ENCODE measurements at places on chromosomes 6 and 20.
A peak's percentile ranks its signal among the peaks of the same experiment; 100 is the strongest.

DNA sequence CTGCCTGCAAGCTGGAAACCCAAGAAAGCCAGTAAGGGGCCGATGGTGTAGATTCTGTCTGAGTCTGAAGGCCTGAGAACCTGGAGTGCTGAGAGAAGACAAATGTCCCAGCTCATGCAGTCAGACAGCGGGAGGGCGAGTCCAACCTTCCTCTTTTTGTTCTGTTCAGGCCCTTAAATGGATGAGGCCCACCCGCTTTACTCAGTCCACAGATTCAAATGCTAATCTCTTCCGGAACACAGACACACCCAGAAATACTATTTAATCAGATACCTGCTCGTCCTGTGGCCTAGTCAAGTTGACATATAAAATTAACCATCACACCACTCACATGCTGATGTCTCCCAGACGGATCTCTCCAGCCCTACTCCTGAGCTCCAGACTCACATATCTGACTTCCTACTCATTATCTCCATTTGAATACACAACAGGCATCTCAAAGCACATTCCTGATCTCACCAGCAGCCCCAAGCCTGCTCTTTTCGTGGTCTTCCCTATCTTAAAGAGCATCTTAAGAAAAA, 26.7 kb upstream of the SRC start:
- no peak for DNase-seq

DNA sequence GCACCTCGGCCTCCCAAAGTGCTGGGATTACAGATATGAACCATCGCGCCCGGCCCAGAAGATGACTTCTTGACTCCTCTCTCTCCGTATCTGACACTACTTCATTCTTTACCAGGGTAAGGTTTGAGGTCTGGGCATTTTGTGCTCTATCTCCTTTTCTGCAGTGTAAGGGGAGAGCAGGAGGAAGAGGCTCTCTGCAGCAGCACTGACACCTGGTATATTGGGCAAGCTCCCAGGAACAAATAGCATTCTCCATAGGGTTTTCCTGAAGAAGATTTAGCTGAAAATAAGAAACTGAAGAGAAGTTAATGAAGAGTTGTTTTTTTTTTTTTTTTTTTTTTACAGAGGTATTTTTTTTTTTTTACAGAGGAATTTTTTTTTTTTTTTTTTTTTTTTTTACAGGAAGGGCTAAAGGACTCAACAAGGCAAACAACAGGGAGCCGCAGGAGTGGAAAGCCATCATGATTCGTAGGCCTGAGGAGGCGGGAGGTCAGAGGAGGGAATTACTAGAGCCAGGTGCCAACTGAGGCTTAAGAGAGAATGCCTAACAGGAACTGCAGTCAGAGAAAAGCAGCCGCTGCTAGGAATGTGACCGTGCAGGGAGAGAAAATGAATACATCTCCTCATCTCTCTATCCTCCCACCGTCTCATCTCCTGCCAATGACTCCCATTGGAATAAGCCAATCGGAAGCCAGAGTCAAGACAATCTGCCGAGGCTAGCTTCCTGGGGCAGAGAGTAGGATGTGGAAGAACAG, 34.7 kb upstream of the ADGRF4 start:
- no peak for DNase-seq

DNA sequence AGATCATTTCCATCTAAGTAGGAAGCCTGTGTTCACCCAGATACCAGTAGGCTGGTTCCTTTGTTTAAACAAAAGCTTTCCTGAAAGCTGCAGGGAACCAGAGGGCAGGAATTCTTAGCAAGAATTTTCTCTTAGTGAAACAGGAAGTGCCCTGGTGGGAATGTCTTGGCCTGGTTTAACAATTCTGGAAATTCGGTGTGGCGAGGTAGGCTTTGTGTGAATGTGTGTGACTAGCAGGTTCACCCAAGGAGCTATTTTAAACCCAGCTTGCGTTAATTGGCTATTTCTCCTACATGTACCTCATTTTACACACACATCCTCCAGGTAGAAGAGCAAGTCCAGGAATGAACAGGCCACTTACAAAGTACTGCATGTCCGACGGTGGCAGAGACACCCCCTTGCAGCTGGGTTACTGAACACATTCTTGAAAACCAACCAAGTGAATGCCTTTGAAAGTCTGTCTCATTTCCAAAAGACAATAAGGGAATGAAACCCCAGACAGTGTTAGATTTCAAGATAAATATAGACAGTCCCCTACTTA, 64.6 kb downstream of the GFOD1 start:
- no peak for DNase-seq

DNA sequence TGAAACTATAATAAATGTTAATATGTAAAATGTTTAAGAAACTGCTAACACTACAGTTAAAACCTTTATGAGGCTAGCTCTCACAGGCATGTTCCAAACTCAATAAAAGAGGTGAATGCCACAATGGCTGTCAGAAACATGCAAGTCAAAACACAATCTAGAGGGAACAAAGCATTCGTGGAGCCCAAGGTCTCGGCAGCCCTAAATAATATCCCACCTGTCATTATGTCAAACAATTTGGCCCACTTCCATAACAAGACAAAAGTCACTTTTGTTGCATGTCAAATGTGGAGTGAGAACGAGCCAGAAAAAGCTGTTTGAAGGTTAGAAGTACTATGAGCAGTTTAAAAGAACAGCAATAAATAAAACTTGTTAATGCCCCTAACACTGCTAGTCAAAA, 181.9 kb downstream of the GMDS start:
- no peak for DNase-seq

- no peak for DNase-seq
These were observed 398.0 kb downstream of the RNGTT start for GRCh38 chr6:88565409-88565811.

- no peak for DNase-seq
These were observed 114.8 kb downstream of the PHF3 start for GRCh38 chr6:63750400-63750799.

- DNase-seq: peak; percentile 59
These were observed at the start of gene NR2E1 for GRCh38 chr6:108165714-108166663. NR2E1 (plus strand) TSS chr6:108166022; CDS start chr6:108166766, 744 bp downstream.

GRCh38 chr6:75379536-75379935, 94.9 kb upstream of the TMEM30A start:
- DNase-seq: no peak

DNA sequence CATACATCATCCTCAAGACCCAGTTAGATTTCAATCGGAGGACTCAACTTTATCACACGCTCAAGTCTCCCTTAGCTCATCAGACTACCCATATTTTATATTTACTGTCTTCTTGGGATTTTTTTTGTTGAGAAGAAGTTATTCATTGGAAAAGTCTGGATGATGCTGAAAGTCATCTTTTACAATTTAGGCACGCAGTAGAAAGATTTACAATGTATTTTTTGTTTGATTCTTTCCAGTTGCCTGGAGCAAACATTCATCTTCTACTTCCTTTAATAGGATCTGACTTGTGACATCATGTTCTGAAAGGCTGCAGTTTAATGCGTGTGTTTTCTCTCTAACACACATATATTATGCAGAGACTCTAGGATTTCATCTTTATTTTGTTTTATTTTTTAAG, 235.7 kb downstream of the DOK5 start:
- DNase-seq: no peak

DNA sequence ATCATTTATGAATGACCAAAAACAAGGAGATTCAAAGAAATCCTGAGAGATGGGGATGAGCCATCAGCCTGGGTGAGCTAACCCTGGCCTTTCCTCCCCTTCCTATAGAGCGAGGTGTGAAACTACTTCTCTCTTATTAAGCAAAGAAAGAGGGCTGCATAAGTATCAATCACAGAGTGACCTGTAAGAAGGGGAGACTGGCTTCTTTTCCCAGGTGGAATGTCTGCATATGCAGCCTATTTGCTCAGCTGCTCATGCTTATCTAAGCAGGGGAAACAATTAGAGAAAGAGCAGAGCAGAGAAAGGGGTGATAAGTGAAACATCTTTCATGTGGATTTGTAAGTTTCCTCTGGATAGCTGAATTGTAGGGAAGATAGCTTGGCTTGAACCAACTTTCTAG, 160.0 kb downstream of the PKHD1 start:
- no peak for DNase-seq

GRCh38 chr6:142796571-142796970, 148.4 kb downstream of the HIVEP2 start:
- no peak for DNase-seq

- DNase-seq: no peak
These were observed 12.7 kb downstream of the CGA start for GRCh38 chr6:87082160-87082721.

- no peak for DNase-seq
These were observed 452.3 kb downstream of the HTR1B start for GRCh38 chr6:77010931-77011542.

GRCh38 chr6:48397887-48398286, 286.9 kb upstream of the PTCHD4 start:
- DNase-seq: peak; percentile 22

- no peak for DNase-seq
These were observed 227.0 kb upstream of the MARCKS start for GRCh38 chr6:113629975-113630737.

DNA sequence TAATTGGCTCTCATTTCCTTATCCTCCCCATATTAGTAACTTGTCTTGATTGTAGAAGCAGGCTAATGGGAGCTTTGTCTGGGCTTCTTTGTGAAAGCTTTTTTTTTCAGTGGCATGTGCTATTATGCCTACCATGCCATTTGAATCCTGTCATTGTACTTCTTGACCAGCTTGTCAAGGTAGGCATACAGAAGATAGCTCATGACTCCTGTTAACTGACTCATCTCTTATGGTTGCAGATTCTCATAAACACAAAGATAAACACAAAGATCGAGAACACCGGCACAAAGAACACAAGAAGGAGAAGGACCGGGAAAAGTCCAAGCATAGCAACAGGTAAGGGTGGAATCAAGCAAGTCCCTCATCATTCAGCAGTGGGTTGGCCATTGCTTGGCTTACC, 32.5 kb downstream of the TOP1 start:
- DNase-seq: no peak

DNA sequence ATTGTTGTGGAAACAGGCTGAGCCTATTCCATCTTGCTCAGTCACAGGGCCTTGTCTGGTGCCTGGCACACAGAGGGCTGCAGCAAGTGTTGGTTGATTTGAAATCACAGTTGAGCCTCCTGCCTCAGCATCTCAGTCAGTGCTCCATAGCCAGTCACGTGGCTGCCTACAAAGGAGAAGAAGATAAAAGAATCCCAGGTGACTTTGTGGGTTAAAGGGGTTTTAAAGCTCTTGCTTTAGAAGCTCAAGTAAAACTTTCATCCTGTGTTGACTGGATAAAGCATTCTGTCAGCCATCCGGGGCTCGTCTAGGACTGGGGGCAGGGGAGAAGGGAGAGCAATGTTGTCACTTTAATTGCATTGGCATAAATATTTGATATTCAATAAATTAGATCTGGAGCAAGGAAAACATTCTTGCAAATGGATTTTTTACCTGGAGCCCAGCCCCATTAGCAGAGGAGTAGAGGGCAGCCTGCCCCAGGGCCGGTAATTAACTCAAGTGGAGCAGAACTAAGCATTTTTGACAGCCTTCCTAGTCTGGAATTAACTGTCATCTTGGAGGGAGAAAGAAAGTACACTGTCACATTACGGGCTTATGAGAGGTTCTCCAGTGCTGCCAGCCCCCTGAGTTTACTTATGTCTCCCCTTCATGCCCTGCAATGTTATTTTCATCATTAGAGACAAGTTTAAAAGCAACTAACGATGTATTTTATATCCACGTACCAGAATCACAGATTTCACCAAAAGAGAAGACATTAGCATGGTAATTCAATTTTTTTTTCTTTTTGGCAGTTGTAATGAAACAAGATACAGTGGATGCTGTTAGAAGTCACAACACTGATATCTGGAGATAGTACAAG, 71.7 kb upstream of the GTSF1L start:
- DNase-seq: no peak

GRCh38 chr20:35271073-35271882, 6.6 kb downstream of the MMP24OS start:
- DNase-seq: no peak

- no peak for DNase-seq
These were observed 36.9 kb upstream of the SIRT5 start for GRCh38 chr6:13537527-13537897.

- DNase-seq: no peak
These were observed 28.7 kb downstream of the RNF144B start for GRCh38 chr6:18415671-18416340.

- peak; percentile 59 for DNase-seq
These were observed 63.7 kb upstream of the CD2AP start for GRCh38 chr6:47413752-47414422.

DNA sequence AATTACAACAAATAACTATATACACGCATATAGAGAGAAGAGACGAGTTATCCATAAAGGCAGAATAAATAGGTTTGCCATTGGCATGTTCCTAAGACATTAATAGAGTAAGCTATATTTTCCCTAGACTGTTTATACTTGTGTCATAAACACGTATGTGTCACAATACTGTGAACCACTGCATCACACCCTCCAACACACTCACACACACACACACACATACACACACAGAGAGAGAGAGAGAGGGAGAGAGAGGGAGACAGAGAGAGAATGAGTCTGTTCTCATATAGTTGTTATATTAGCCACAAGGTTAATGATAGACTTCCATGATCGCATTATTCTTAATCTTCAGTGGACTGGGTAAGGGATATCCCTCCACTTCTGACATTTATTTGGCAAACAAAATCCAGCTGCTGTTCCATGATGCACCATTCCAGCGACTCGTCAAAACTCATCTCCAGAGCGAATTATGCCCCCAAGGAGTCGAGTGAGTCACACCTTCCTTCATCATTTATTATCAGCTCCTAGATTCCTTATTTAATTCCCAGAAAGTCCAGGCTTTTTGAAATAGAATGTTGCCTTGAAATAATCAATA, 82.8 kb upstream of the HIVEP1 start:
- no peak for DNase-seq

- DNase-seq: no peak
These were observed 291.7 kb upstream of the SPTLC3 start for GRCh38 chr20:12717061-12717460.

GRCh38 chr6:4806337-4806725, 30.1 kb downstream of the CDYL start:
- DNase-seq: no peak

DNA sequence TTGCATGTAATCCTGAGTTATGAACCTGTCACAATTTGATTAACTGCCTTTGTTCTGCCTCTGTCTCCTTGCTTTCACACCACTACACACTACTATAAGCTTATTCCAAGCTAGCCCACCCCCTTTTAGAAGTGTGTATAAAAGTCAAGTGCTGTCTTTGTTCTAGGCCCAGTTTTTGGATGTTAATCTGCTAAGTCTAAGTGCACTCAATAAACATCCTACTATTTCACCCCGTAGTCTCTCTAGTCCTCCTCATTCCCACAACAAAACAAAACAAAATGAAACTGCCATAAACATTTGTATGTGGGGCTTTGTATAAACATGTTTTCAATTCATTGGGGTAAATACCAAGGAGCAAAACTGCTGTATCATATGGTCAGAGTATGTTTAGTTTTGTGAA, 16.1 kb upstream of the SPACA1 start:
- no peak for DNase-seq

DNA sequence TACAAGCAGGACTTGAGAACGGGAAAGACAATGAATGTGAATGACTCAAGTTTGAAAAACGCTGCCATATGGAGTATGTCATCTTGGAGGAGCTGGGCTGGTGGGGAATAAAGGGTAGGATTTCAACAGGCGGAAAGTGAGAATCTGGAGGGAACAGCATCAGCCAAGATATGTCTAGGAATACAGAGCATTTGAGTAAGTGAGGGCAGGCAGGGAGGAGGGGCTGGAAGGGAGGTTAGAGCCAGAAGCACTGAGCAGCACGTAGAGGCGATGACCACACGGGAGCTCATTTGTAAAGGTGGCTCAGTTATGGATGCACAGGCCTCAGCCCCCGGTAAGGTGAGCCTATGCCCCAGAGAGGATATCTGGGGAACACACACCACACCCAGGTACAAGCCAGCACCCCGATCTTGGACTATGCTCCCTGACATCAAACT, 115.1 kb downstream of the ZMYND8 start:
- no peak for DNase-seq

Data from putamen (tissue), 1 donor.